ENCODE measurements at places on chromosomes 3 and 15. TPM values are rescaled to one million over a fixed set of nuclear protein-coding genes. Genes with fewer than 3 reads are reported as not detected.

TMEM45A gene
- total RNA-seq = 0.66 TPM

MYRIP gene
- 6.0 TPM for total RNA-seq

INKA1 gene
- not detected for total RNA-seq

GRCh38 chr3:193589616-193590015, 3.4 kb upstream of the OPA1 start:
- no peak for DNase-seq

DNA sequence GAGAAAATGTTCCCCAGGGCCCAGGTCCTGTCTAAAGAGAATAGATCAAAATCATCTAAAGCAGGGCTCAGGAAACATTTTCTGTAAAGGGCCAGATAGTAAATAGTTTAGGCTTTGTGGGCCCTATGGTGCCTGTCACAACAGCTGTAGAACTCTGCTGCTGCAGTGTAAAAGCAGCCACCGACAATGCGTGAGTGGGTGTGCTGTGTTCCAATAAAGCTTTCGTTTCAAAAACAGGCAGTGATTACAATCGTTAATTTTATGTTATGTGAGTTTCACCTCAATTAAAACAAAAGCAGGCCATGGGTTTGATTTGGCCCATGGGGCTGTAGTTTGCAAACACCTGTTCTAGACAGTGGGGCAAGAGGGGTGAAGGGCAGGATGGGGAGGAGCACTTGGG, 12.5 kb upstream of the HEG1 start:
- DNase-seq = no peak

DNA sequence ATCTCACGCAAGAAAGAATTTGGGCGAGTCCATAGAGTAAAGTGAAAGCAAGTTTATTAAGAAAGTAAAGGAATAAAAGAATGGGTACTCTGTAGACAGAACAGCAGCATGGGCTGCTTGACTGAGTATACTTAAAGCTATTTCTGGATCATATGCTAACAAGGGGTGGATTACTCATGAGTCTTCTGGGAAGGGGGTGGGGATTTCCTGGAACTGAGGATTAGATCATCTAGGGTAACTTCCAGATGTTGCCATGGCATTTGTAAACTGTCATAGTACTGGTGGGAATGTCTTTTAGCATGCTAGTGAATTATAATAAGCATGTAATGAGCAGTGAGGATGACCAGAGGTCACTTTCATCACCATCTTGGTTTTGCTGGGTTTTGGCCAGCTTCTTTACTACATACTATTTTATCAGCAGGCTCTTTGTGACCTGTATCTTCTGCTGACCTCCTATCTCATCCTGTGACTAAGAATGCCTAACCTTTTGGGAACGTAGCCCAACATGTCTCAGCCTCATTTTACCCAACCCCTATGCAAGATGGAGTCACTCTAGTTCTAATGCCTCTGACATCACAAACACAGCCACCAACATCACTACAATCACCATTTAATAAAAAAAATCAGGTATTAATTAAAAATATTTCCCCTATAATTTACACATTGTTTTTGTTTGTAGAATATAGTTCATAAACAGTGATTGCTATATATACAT, 890.7 kb upstream of the EPHA6 start:
- no peak for DNase-seq

XYLB gene
- total RNA-seq = 20.6 TPM
